ENCODE measurements at places on chromosomes 6 and 20.
A peak's percentile ranks its signal among the peaks of the same experiment; 100 is the strongest.

DNA sequence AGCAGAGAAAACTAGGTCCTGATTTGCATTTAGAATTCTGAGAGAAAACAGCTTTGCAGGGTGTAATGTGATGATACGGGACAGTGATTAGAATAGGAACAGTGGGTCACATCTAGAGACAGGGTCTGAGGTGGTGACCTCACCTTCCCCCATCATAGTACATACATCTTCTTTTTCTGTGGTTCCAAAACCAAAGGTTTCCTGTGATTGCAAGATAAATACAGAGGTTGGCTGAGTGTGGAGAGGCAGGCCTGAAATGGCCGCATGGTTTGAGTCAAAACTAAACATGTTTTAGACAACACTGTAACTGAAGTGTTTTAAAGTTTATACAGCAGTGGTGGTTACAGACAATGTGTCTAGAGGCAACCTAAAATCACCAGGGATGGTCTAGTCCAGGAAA is 10.4 kb upstream of the NT5DC1 start:
- DNase-seq = no peak

- DNase-seq = peak; percentile 13
Measured at GRCh38 chr6:11852061-11852651, 73.6 kb upstream of the ADTRP start.

- DNase-seq = no peak
Measured at GRCh38 chr6:135951169-135951568, 99.7 kb downstream of the PDE7B start.

DNA sequence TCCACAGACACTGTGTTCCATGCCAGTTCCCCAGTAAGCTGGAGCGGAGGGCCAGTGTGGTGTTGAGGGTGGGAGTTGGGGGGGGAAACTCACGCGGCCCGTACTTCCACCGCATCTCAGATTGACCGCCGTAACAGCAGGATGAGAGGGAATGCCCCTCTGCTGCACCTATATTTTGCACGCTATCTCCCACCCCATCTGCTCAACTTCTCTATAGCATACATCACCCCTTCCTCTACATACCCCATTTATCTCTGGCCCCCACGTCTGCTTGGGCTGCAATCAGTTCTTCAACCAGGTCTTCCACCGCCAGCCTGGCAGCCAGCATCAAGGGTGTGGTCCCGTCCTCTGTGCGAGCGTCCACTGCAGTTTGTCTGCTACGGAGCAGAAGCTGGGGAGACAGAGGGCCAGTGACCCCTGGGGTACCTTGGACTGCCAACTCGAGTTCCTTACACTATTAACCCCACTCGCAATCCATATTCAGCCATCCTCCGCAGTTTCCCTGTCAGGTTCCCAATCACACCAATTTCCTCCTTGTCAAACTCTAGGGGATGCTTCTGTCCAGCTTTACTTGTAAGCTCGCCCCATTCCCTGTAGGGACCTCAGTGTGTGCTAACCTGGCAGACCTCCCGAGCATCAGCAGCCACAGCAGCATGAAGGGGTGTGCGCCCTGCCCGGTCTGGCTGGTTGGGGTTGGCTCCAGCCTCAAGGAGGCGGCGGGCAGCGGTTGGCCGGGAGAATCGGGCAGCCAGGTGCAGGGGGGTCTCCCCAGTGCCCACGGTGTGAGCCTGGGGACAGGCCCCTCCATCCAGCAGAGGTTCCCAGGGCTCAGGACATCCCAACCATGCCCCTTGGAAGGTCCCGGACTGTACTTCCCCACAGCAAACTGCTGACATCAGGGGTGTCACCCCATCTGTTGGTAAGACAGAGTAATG is 4.5 kb upstream of the GPSM3 start:
- no peak for DNase-seq

- DNase-seq = no peak
Measured at GRCh38 chr20:3814928-3815495, 5.3 kb upstream of the AP5S1 start.

DNA sequence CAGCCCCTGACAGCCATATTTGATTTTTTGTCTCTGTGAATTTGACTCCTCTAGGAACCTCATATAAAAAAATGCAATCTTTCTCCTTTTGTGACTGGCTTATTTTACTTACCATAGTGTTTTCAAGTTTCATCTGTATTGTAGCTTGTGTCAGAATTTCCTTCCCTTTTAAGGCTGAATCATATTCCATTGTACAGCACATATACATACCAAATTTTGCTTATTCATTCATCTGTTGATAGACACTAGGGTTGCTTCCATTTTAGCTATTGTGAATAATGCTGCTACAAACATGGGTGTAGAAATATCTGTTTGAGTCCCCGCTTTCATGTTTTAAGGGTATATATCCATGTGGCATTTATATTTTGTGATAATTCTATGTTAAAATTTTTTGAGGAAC is 49.2 kb upstream of the RNF217 start:
- no peak for DNase-seq

GRCh38 chr6:81838031-81838430 is 85.5 kb upstream of the TENT5A start:
- no peak for DNase-seq

DNA sequence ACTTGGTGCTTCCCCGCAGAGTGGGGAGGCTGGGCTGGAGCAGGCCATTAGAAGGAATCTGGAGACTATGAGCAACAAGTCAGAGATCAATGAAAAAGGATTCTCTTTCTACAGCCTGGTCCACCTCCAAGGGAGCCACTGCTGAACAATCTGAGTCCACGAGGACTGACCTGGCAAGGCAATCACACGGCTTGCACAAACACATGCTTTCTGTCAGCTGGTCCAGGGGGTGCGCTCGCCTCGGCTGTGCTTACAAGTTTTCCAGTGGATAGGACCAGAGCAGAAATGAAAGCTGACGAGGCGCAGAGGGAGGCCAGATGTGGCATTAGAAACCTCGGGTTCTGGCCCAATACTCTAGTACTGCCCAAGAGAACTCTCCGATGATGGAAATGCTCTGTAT is 18.1 kb downstream of the KCNK5 start:
- DNase-seq = no peak

DNA sequence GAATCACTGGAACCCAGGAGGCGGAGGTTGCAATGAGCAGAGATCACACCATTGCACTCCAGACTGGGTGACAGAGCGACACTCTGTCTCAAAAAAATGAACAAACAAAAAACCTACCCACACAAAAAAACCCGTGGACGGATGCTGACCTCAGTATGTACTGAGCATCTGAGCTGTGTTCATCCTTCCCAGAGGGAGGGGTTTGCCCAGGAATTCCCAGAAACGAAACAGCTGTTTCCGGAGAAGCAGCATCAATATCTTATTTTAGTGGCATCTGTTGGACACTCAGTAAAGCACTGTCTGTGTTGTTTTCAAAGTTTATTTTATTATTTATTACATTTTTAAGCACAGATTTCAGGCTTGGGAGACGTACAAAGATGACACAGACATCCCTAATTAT is 18.7 kb downstream of the NANP start:
- DNase-seq = no peak

GRCh38 chr6:24903681-24904080 is 32.1 kb downstream of the RIPOR2 start:
- no peak for DNase-seq

DNA sequence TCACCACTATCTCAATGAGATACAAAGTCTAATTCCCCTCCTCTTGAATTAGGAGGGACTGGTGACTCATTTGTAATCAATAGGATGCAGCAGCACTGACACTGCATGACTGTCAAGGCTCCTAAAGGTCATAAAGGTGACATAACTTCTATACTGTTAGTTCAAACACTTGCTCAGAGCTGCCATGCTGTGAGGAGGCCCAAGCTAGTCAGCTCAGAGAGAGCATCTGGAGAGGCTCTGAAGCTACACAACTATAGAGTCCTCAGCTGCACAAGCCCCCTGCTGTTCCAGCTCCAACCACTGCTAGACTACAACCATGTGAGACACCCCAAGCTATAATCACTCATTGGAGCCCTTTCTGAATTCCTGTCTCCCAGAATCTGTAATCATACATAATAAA is 17.0 kb upstream of the HEY2 start:
- no peak for DNase-seq

- no peak for DNase-seq
Measured at GRCh38 chr6:126786262-126786661, 332.2 kb upstream of the RSPO3 start.

GRCh38 chr6:15874326-15874725 is 211.5 kb upstream of the DTNBP1 start:
- DNase-seq = no peak

DNA sequence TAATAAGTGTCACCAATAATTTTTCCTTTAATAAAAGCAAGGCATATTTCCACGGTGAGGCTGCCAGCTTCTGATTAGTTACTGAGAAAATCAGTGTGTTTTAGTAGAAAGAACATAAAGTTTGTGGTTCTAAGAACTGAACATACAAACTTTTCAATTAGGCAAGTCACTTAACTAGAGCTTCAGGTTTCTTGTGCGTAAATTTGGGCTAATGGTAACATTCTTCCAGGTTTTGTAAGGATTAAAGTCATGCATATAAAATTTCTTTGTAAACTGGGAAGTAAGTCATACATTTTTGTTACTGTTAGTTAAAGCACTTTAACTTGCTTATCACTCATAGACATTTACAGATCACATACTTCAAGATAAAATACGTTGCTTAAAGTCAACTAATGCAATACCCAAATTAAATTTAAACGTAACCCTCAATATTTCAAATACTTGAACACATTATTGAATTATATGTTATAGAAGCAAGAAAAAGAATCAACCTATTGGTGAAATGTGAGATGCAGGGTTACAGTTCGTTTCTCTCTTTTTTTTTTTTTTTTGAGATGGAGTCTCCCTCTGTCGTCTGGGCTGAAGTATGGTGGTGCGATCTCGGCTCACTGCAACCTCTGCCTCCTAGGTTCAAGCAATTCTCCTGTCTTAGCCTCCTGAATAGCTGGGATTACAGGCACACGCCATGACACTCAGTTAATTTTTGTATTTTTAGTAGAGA is 327.3 kb upstream of the NOX3 start:
- no peak for DNase-seq

- DNase-seq = no peak
Measured at GRCh38 chr20:21632031-21632734, 73.3 kb upstream of the PAX1 start.

- no peak for DNase-seq
Measured at GRCh38 chr20:57809661-57810172, 99.9 kb upstream of the PMEPA1 start.

DNA sequence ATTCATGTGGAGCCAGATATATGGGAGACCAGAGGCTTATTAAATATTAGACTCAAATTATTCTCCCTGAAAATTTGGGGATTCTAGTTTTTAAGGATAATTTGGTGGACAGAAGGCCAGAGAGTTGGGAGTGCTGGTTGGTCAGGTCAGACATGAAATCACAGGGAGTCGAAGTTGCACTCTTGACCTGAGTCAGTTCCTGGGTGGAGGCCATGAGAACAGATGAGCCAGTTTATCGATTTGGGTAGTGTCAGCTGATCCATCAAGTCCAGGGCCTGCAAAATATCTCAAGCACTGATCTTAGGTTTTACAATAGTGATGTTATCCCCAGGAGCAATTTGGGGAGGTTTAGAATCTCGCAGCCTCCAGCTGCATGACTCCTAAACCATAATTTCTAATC is 563.5 kb upstream of the NRSN1 start:
- no peak for DNase-seq

DNA sequence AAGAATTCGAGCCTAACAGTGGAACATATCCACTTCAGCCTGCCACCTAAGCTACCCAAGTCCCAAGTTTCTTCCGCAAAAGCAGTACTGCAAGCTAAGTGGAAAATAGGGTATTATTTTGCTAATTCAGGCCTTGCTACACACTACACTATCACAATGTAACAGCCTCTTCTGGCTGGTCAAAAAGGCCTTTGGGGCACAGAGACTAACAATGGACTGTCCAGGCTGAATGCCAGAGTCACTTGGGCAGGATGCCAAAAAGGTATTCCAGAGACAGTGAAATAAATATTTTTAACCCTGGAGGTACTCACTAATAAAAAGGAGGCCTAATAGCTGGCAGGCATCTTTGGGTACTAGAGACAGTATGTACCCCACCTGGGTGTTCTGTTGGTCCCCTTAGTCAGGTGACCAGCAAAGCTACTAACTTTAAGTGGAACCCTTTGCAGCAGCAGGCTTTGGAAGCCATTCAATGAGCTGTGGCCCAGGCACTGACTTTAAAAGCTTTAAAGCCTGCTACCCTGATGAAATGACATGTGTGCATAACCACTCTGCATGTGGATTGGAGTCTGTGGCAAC is 692.1 kb downstream of the HTR1B start:
- DNase-seq = peak; percentile 13

GRCh38 chr6:75096966-75097365 is 108.9 kb downstream of the COL12A1 start:
- no peak for DNase-seq

DNA sequence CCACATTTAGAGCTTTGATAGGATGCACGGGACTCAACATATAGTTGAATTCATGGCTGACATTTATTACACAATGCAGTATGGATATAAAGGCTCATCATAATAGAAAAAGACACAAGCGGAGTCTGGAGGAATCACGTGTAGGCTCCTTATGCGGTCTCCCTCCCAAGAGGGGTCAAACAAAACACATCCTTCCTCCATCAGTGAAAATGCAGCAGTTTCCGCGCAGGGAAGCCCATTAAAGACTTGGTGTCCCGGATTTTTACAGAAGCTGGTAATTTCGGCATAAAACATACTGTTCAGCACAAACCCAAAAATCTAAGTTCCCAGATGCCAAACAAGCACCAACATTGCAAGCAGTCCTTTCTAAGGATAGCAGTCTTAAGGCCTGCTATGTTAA is 1.1 kb downstream of the USP45 start:
- DNase-seq = peak; percentile 68
